NCI-H2081 treated with DMSO at 0.1 percent for 48 hours (cell line): ENCODE measurements at places on chromosomes 13 and 19.

- DNase-seq, result no peak
These were observed 5.9 kb upstream of the ZNF552 start for GRCh38 chr19:57820599-57820998.

- no peak for DNase-seq
These were observed 148.0 kb downstream of the FOXO1 start for GRCh38 chr13:40518481-40518882.

- DNase-seq, result no peak
These were observed 270.4 kb downstream of the ENOX1 start for GRCh38 chr13:43516401-43516833.

DNA sequence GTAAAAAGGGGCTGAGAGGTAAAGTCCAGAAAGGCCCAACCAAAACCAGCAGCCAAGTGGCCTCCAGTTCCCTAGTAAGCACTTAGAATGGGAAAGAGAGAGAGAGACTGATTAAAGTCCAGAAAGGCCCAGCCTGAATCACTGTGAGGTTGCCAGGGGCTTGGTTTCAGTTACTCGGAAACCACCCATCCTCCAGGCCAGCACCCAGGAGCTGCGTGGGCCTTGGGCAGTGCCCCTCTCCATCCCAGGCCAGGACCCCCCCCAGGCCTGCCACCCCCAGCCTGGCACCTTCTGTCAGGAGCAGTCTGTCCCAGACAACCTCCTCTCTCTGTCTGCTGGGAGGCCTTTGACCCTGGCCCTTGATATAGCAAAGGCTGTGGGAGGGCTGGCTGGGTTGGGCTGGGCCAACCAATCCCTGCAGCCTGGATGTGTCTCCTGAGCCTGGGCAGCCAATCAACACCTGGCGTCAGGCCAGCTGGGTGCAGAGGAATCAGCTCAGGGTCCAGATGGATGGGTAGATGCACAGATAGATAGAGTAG, at the start of gene CYP4F2:
CYP4F2 (minus strand) TSS at position 337 of the 539 bp plus-strand sequence. CDS start 463 bp downstream, outside the sequence.
- DNase-seq, result no peak

DNA sequence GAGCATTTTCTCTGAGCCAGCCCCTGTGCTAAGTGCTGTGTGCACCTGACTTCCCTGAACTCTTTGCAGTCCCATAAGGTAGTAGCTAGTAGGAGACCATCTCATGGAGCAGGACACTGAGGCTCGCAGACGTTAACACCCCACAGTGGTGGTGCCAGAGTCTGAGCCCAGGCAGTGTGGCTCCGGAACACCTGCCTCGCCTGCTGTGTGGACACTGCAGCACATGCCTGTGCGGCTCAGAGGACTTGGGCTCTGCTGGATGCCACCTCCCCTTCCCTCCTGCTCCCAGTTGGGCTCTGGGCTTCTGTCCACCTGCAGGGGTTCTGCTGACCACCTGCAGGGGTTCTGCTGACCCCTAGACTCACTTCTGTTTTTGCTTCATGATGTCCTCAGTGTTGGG, 27.0 kb upstream of the SIGLEC11 start:
- DNase-seq, result no peak
